C1 segment of cervical spinal cord (tissue), 14 donors: ENCODE measurements at places on chromosomes 1 and 21.
A peak's percentile ranks its signal among the peaks of the same experiment; 100 is the strongest.

GRCh38 chr1:46342084-46342656 is 1.6 kb downstream of the NSUN4 start:
- DNase-seq = no peak

DNA sequence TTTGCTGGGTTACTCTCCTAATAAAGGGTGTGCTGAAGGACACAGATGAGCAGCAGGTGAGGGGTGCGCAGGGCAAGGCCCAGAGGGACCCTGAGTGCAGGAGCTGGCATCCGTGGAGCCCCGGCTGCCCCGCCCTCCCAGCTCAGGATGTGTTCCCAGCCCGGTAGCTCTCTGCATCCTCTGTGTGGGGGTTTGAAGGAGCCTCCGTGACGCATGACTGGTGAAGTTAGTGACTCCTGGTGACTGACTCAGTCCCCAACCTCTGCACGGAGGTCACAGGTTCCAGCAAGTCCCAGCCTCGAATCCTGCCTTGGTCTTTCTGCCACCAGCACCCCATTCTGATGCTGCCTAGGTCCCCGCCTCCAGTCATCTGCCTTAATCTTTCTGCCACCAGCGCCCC is 21.6 kb upstream of the TSPEAR start:
- DNase-seq = no peak

DNA sequence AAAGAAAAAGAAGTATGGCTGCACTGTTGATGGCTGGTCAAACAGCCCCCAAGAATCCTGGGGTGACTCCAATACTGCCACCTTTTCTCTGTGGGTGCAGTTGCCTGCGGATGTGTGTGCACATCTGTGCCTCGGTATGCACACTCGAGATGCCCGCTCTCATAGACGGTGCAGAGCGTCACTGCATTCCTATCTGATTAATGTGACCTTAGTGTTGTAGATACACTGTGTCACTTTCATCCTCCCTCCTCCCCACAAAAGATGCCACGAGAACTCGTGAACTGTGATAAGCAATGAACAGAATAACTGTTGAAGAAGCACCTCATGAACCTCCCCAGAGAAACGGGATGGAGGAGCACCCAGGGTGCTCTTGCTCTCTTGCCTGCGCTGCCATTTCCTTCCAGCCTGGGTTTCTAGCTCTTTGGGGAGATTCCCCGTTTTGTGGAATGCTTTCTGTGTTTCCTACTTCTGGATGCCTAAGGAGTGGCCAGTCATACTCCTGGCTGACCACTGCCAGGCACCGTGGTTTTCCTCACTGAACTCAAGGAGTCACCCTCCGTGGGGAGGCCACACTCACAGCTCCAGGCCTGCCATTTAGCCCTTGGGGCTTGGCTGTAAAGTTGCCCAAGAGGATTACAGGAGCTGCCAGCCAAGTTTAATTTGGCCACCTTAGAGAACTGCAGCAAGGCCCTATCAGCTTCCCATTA is 32.0 kb downstream of the NTPCR start:
- no peak for DNase-seq

GRCh38 chr21:39666681-39667315 is 54.1 kb downstream of the B3GALT5 start:
- DNase-seq = no peak

DNA sequence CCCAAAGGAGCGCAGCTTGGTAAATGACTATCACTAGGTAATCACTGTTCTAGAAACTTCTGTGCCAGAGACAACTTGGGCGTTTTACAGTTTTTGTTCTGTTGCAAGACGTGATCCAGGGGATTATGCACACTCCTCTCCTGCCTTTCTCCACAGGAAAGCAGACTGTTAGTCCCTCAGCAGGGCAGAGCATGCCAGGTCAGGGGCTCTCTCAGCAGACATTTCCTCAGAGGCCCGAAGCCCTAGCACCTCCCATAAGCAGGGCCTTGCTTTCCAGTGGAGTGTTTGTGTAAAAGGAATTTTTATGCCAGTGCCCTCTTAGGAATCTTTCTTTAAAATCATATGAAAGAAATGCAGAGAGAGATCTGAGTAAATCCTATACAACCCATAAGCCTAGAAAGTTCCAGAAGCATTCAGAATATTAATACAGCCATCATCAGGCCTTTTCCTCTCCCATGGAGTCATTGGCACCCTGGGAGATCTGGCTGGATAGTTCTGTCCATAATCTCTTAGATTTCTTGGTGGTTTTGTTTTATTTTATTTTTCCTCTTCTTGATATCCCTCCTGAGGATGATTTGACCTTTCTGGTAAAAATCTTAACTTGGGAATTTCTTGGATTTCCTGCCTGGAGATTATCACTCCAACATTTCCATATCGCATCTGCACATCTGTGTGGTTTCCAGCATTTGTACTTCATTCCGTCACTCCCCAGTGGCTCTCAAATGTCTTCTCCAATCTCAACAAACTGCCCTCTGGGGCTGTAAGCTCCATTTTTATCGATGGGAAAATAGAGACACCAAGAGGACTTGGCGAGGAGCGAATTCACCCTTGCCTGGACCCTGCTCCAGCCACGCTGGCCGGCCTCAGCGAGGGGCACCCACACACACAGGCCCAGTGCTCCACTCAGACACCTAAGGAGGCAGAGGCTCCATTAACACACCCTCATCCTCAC is 116.1 kb downstream of the PSMG1 start:
- no peak for DNase-seq

- DNase-seq = no peak
Measured at GRCh38 chr1:241485145-241485544, 34.4 kb downstream of the FH start.

GRCh38 chr21:27346041-27346448 is 379.2 kb upstream of the ADAMTS5 start:
- no peak for DNase-seq

- peak; percentile 65 for DNase-seq
Measured at GRCh38 chr1:2212532-2213491, 15.3 kb upstream of the SKI start.

DNA sequence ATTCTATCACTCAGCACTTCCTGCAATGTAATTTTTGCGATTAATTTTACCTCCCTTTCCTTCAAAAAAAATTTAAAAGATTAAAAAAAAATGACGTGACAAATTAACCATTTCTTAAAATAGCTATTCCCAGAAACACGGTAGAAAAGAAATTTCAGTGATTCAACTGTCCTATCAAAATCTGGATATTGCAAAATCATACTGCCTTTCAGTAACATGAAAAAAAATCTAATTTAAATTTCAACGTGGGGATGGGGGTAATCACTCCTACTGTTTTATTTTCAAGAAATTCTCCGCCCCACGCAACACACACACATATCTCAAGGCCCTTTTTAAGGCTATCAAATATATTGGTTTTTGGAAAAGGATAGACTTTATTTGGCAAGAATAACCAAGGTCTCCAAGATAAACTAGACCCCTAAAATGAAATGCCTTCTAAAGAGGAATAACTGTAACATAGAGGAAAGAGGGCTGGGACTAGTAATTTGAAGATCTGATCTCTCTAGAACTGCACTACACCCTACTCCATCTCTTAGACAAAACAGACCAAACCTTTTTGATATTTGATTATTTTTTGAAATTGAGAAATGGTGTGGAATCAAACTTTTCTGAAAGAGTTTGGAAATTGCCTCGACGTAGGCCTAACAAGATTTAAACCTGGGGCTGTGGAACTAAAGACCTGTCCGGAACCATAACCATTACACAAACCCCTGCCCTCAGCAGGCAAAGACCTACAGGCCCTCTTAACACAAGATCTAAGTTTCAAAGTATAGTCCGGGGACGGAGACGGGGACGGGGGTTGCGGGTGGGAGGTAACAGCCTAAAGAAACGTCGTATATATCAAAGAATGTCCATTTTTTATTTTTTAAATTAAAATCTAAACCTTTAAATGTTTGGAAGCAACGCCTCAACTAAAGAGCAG is 941 bp downstream of the ARNT start:
- no peak for DNase-seq

DNA sequence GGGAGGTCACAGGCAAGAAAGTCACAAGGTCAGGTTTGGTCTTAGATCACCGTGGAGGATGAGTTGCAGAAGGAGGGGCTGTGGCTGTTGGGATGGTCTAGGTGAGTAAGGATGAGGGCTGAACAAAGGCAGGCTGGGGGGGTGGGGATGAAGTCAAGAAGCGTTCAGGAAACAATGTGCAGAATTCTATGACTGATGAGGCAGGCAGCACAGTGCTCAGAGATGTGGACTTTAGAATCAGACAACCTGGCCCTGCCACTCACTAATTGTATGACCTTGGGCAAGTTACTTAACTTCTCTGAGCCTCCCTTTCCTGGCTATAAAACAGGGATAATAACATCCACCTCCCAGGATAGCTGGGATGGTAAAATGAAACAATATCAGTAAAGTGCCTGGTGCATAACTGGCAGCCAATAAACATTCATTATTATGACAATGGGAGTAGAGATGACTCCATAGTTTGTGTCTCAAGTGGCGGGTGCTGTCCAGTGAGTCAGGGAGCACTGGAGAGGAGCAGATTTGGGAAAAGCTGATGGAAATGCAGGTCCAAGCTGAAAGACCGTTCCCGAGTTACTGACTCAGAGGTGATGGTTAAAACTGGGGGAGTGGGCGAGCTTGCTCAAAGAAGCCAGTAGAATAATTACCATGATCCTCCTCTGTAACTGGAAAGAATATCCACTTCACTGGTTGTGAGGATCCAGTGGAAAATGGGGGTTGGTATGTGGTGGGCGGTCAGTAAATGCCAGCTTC is 2.1 kb downstream of the TIE1 start:
- no peak for DNase-seq

DNA sequence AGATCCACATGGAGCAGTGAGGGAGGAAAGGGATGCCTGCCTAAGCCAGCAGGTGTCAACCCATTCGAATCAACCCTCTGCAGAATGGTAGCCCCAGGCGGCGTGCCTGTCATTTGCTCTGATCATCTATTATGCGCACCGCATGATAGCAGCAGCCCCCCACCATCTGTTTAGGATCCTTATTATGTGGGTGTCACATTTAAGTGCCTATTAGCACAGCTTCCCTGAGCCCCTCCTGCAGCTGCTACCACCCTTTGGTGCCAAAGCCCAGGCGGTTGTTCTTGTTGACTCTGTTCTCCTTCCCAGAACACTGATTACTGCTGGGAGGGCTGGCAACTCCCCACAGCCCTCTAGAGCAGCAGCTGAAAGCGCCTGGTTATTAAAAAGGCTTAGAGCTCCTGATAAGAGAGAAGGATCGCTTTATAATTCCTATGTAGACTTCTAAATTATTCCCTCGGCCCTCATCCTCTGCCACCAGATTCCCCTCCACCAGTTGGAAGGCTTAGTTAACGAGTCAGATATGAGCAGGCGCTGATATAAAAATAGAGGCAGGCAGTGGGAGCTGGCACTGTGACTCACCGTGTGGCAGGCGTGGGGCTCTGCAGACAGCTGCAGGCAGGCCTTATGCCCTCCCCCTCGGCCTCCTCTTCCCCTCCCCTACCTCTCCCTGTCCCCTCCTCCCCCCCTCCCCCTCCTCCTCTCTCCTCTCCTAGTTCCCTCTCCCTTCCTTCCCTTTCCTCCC is 23.0 kb downstream of the ACTA1 start:
- no peak for DNase-seq

DNA sequence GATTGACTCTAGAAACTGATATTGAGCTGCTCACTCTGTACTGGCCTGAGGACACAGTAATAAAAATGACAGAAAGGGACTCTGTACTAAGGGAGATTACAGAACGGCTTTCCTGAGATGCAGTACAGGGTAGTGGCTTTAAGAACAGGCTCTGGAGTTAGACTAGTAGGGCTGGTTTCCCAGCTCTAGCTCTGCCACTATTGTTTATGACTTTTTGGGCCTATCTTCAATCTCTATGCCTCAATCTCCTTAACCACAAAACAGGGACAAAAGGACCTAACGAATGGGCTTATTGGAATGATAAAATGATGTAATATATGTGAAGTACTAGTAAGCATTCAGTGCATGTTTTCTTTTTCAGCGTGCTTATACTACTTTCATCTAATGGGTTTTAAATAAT is 1.4 kb downstream of the DEPDC1 start:
- DNase-seq = no peak

GRCh38 chr21:30101967-30102366 is 64.6 kb downstream of the CLDN17 start:
- no peak for DNase-seq
